Fibroblast of gingiva (primary cell): ENCODE measurements at places on chromosomes 11 and 22.

- no peak for DNase-seq
These were observed 73.8 kb upstream of the OPCML start for GRCh38 chr11:133606124-133606523.

GRCh38 chr11:57479911-57480310, 19.6 kb downstream of the RTN4RL2 start:
- DNase-seq = no peak

DNA sequence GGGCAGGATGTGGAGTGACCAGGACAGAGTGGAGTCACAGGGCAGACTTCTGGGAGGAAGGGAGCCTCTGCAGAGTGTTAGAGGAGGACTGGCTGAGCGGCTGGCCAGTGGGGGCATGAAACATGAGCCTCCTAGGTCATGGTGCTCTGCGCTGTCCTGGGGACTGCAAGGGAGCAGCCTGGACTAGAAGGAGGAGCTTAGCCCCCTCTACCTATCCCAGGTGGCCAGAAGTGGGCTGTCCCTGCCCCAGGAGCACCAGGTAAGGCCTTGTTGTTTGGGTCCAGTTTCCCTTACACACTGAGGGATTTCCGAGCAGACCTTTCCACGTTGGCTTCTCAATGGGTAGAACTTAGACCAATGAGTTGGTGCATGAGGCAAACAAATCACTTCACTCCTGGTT, 7.4 kb downstream of the PKNOX2 start:
- no peak for DNase-seq

DNA sequence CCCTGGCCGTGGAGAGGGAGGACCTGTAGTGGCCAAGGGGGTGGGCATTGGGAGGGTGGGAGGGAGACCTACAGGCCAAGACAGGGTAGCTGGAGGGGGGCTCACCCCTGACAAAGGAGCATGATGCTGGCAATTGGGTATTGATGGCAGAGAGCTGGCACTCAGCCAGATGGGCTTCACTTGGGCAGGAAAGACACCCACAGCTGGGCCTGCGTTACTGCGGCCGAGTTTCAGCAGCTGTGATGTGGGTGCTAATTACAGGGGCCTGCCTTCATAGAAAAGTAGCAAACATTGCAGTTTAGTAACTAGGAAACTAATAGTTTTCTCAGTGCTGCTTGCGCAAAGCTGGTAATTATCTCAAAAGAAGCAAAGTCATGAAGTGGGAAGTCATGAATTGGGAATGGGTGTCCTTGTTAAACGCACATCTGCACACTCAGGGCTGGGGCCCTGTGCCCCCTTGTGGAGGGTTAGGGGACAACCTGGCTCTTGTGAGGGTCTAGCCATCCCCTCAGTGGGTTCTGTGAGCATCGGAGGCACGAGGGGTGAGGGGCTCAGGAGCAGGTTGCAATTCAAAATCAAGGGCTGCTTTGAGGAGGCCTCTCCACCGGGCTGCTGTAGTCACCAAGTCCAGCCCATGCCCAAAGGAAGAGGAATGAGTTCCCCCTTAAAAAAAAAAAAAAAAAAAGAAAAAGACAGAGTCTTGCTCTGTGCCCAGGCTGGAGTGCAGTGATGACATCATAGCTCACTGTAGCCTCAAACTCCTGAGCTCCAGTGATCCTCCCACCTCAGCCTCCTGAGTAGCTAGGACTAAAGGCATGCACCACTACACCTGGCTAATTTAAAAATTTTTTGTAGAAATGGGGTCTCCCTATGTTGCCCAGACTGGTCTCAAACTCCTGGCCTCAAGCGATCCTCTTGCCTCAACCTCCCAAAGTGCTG, 24.4 kb upstream of the TXNRD2 start:
- DNase-seq = no peak

DNA sequence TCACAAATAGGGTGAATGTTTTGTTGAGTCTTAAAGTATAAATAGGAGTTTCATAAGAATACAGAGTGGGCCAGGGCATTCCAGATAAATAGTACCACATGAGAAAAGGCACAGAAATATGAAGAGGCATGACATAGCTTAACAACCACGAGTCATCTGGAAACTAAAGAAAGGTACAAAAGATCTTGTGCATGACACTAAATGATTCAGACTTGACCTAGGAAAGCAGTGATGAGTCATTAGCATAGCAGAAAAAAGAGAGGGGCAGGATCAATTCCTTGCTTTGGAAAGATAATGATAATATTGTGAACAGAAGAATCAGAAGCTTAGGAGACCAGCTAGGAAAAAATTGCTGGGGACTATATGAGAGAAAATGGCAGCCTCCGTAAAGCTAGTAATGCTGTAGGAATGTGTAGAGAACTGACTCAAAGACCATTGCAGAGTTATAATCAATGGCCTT, 47.6 kb upstream of the FIBIN start:
- peak; percentile 85 for DNase-seq

- peak; percentile 87 for DNase-seq
These were observed 35.8 kb upstream of the FCHSD2 start for GRCh38 chr11:73177778-73178539.
